ENCODE measurements at places on chromosomes 13 and 19.

DNA sequence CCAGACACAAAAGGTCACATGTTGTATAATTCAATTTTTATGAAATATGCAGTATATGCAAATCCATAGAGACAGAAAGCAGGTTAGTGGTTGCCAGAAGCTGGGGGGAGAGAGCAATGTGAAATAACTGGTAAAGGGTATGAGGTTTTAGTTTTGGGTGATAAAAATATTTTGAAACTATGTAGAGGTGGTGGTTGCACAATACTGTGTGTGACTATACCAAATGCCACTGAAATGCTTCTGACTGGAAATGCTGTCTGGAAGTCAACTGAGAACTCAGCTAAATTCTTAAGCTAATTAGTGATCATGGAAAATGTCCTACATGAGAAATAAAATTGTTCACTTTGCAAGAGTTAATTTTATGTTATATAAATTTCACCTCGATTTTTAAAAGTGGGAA is 65.3 kb upstream of the RXFP2 start:
- DNase-seq: no peak

- no peak for DNase-seq
Observed at GRCh38 chr13:28459911-28460310, 35.0 kb downstream of the FLT1 start.

GRCh38 chr19:58450856-58451357 is 515 bp upstream of the ZNF324B start:
- no peak for DNase-seq

GRCh38 chr13:32284927-32285632 is 30.1 kb downstream of the ZAR1L start:
- DNase-seq: no peak

Measured in KBM-7 (cell line).